ENCODE measurements at places on chromosomes 3 and 15. TPM values are rescaled to one million over a fixed set of nuclear protein-coding genes. Genes with fewer than 3 reads are reported as not detected.

DNA sequence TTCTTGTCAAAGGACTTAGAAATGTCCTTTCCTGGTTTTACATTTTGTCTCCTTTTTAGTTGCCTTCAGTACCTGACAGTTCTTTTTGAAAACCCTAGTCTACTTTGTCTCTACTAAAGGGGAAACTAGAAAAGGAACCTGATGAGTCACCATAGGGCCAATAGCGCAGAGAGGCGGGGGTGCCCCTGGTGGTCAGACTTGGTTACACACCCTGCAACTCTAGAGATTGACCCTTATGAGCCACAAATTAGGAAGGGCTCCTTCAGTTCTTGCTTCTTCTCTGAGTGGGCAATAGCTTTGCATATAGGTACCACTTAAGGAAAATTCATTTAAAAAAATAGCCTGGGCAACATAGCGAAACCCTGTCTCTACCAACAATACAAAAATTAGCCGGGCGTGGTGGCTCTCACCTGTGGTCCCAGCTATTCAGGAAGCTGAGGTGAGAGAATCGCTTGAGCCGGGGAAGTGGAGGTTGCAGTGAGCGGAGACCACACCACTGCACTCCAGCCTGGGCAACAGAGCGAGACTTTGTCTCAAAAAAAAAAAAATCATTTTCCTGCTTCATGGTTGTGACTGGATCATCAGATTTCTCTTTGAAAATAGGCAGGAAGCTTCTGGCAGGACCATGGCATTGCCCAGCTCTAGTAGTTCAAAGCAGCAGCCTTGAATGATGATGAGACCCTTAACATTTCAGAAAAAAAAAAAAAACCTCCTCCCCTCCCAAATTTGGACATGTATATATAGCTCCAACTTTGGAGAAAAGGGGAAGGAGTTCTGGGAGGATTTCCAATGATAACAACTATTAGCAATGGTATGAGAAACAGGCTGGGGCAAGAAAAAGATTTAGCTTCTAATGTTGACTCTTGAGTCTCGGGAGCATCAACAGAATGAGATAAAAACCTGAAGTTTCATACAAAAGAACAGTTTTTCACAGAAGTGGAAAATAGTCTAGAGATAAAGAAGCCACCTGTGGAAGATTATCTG is 45.2 kb upstream of the RASA2 start:
- peak; percentile 64 for DNase-seq

- DNase-seq, result no peak
Observed at GRCh38 chr15:90895571-90896117, 7.5 kb upstream of the MAN2A2 start.

DNA sequence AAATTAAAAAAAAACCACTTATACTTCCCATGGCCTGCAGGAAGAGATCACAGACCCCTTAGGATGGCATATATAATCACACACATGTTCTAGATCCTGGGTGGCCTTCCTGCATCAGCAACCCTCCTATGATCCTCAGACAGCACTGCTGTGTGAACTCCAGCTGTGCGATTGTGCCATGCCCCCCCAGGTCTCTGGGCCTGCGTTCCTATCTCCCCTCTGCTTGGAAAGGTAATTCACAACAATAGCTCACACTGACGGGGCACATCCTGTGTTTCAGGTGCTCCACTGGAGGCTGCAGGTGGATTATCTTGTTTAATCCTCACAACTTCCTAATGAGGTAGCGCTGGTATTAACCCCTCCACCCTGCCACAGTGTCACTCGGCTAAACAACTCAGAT is 71.2 kb upstream of the GLCE start:
- DNase-seq, result no peak

DNA sequence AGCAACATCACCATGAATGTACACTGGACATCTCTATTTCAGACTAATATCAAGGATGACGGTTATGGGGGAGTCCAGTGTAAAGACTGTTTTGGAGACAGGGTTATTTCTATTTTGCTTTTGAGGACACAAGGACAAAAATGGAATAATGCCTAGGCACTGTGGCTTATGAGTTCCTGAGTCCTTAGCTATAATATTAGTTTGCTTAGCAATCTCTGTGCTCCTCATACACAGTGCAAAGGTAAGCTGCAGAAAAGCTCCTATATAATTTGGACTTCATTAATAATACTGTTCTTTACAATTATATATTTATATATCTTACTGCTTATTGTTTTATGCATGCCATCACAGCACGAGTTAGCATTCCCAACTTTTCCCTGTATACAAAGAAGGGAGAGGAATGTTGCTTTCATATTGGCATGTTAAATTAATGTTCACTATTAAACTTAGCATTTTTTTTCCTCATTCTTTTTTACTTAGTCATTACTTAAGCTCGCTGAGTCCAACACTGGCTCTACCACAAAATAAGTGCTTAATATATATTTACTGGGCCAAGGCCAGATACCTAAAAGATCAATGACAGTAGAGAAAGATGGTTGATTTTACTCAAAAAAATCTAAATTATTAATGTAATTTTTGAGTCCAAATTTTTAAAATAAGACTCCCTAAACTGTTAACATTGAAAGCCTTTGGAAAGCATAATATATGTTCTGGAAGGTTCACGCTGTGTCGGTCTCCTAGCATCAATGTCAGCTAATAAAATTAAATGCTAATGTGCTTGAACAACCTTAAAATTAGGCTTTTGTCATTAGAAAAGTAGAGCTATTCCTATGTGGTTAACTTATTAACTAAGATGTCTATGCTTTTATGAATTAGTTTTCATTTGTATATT is 13.8 kb downstream of the THBS1 start:
- no peak for DNase-seq

DNA sequence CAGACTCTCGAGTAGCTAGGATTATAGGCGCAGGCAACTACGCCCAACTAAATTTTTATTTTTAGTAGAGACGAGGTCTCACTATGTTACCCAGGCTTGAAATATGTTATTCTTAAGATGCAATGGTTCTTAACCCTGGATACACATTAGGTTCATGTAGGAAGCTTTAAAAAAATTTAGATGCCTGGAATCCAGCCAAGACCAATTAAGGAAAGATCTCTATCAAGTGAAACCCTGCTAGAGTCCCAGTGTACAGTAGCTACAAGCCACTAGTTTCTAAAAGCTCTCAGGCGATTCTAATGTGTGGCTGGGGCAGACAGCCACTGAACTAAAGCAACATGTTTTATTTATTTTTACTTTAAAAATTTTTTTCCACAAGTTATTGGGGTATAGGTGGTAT is 33.2 kb downstream of the TRIM69 start:
- no peak for DNase-seq

DNA sequence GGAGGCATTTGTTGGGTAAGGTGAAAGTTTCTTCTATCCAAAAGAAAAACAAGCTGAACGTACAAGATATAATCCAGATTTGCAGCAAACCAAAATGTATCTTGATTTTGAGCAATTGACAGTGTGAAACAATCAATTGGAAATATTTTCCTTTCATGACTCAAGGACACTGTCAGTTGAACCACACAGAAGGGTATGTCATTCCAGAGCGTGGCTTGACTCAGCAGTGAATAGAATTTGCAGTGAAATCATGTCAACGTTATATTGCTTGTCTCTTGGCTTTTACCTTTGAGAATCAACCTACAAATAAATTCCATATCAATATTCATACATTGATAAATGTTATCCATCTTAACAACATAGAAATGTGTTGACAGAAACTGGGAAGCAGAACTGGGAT is 78.2 kb downstream of the TM2D3 start:
- no peak for DNase-seq

GRCh38 chr3:128229106-128229857 is 76.0 kb downstream of the EEFSEC start:
- DNase-seq, result no peak

GRCh38 chr3:141129541-141130011 is 78.4 kb downstream of the SPSB4 start:
- no peak for DNase-seq

GRCh38 chr15:78739206-78739605 is 72.1 kb downstream of the ADAMTS7 start:
- no peak for DNase-seq

- no peak for DNase-seq
Observed at GRCh38 chr15:65914981-65915925, 46.0 kb downstream of the RAB11A start.

PAQR5 gene
- total RNA-seq, result 0.11 TPM

FBXO40 gene
- not detected for total RNA-seq

CCDC13 gene
- 0.41 TPM for total RNA-seq

FRMD4B gene
- 3.0 TPM for total RNA-seq

CORO2B gene
- not detected for total RNA-seq

MRAS gene
- 2.4 TPM for total RNA-seq

TM4SF18 gene
- total RNA-seq, result not detected

CPN2 gene
- total RNA-seq, result not detected

TMC3 gene
- not detected for total RNA-seq

CDHR4 gene
- total RNA-seq, result not detected
